ENCODE measurements at places on chromosomes 4 and X. TPM values are rescaled to one million over a fixed set of nuclear protein-coding genes. Genes with fewer than 3 reads are reported as not detected.

UGT2B15 gene
- not detected for total RNA-seq

GTPBP6 gene
- total RNA-seq: 36.5 TPM

MYOZ2 gene
- 1.3 TPM for total RNA-seq

EFHC2 gene
- total RNA-seq: not detected

ATP1B4 gene
- not detected for total RNA-seq

PLP1 gene
- total RNA-seq: not detected

ZNF711 gene
- total RNA-seq: 3.5 TPM

MGARP gene
- 59.3 TPM for total RNA-seq

ARMCX1 gene
- 26.6 TPM for total RNA-seq

PIR gene
- total RNA-seq: 415 TPM

RADX gene
- total RNA-seq: under 0.01 TPM

BLOC1S4 gene
- total RNA-seq: 14.9 TPM

TMPRSS11B gene
- total RNA-seq: not detected

GPRASP3 gene
- 4.9 TPM for total RNA-seq

PNCK gene
- total RNA-seq: not detected

SETD7 gene
- total RNA-seq: 53.9 TPM

CXCL3 gene
- 0.61 TPM for total RNA-seq

CT55 gene
- total RNA-seq: not detected

UGT2B7 gene
- not detected for total RNA-seq

BMP15 gene
- not detected for total RNA-seq

PAGE2B gene
- not detected for total RNA-seq

CT45A2 gene
- not detected for total RNA-seq

Measured in epithelial cell of umbilical artery (primary cell).